ENCODE measurements at places on chromosomes 11 and 22.

- DNase-seq, result no peak
These were observed 349.1 kb upstream of the PITPNB start for GRCh38 chr22:28268171-28268570.

- DNase-seq, result no peak
These were observed 600.1 kb upstream of the KIRREL3 start for GRCh38 chr11:127600674-127601073.

GRCh38 chr11:45031912-45032519 is 81.3 kb upstream of the TP53I11 start:
- DNase-seq, result peak; percentile 89

DNA sequence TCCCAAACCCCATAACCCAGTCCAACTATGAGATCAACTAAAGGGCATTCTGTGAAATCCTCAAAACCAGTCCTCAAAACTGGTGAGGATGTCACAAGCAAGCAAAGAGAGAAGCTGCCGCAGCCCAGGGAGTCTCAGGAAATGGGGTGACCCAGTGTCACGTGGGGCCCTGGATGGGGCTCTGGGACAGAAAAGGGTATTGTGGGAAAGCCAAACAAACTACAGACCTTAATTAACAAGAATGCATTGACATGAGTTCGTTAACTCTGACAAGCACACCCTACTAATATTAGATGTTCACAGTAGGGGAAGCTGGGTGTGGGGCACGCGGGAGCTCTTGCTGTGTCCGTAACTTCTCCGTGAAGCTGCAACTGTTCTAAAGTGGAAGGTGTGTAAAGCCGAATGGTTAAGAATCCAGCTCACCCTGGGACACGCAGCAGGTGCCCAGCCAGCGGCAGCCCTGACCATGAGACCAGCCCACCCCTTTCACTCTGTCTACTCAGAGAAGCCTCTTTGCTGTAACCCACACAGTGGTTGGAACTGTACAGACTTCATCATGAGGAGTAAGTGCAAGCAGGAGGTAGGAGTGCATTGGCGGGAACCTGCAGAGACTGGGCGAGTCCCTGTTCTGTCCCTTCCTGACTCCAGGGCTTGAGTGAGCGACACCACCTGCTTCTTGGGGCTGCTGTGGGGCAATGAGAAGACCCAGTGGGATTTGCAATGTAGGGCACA is 17.9 kb downstream of the LINC01488 start:
- no peak for DNase-seq

- peak; percentile 19 for DNase-seq
These were observed 72.5 kb upstream of the AMPD3 start for GRCh38 chr11:10382518-10382917.

DNA sequence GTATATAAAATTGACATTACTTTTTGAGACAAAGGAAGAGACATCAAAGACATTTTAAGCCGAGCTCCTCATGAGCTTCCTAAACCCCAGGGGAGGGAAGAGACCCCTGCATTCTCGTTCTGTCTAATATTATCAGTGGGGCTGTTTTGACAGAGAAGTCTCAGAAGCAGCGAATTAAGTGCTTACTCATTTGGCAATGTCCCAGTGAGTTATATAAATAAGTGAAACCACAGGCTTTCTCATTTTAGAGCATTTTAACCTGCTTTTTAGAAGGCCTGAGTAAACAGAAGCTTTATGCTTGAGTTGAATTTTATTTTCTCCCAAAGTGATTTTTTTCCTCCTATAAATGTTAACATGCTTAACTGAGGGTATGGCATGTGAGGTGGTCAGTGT is 23.2 kb upstream of the C1QTNF4 start:
- DNase-seq, result no peak

DNA sequence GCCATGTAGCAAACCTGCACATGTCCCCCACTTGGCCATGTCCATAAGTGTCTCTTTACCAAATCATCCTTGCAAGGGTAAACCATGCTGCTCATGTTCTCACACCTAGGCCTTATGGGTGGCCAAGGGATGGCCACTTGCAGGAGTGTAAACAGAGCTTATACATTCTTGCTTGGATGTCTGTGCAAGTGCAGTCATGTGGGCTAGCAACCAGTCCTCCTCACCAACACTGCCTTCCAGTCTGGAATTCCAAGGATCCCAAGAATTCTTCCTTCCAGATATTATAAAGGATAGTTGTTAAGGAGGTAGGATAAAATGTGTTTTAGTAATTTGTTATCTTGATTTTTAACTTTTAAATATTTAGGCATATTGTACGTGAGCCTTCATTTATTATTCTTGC is 47.8 kb upstream of the OR5P2 start:
- DNase-seq, result no peak

GRCh38 chr22:17104336-17104935 is 16.7 kb downstream of the TMEM121B start:
- DNase-seq, result no peak

- no peak for DNase-seq
These were observed 2.4 kb downstream of the RNF121 start for GRCh38 chr11:71931245-71931602.

- DNase-seq, result no peak
These were observed 10.6 kb upstream of the CSNK1E start for GRCh38 chr22:38327805-38328204.

GRCh38 chr11:3103076-3103475 is 45.9 kb upstream of the CARS1 start:
- DNase-seq, result no peak

GRCh38 chr11:11916981-11917399 is 75.2 kb downstream of the USP47 start:
- no peak for DNase-seq

DNA sequence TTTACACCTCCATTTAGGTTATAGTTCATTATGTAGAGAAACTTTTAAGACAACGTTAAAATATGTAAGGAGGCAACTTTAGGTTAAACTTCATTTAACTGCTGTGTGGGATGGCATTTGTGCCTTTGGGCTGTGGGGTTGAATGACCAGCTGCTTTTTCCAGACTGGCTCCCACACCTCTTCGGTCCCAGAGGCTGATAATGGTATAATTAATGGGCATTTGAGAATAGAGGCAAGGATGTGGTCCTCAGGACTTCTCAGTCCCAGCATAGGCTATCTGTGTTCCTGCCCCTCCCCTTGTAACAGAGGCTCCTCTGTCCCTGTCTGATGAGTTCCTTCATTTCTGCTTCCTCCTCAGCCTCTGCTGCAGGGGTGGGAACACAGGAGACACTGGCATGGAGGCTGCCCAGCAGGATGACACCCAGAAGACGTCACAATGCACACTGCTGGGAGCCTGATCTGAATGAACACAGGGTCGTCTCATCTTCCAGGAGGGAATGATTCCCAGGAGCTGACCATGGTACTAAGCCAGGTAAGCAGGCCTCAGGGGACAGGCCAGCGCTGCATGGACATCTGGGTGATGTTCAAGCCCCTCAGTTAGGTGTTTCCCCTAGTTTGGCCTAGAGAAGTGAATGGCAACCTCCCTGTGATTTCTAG is 17.1 kb upstream of the GNAZ start:
- DNase-seq, result no peak

- DNase-seq, result no peak
These were observed 23.3 kb upstream of the SERPIND1 start for GRCh38 chr22:20750461-20751184.

All from B cell (primary cell).